ENCODE measurements at places on chromosomes 7 and 10.
A peak's percentile ranks its signal among the peaks of the same experiment; 100 is the strongest.

- DNase-seq = no peak
Observed at GRCh38 chr10:24993237-24993958, 22.6 kb downstream of the ENKUR start.

DNA sequence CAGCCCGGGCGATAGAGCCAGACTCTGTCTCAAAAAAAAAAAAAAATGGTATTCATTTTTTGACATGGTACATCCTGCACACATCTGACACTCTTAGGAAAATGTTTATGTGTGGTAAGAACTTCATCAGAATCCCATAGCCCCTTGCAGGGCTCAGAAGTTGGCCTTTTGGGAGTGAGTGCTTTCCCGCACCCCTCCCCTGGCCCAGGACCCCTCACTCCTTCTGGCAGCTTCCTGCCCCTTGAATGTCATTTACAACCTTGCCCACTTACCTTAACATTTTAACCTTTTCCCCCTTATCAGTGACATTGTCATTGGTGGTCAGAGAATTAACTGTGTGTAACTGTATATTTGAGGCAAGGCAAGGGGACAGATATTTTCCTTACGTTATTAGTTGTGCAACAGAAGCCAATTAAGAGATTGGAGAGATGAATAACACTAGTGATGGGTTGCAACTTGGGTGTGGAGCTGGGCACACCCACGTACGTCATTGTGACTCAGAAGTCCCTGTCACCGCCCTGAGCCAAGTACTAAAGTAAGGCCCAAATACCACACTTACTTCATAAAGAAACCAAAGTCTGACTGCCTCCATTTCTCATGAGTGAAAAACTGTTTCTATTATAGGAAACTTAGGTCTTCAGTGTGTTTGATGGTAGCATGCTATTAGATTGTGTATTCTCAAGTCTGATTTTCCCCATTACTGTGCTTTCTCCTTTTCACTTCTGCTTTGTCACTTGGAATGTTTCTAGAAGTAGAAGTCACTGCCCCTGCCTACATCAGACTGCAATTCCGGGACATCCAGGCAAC, 31.6 kb downstream of the OGDH start:
- peak; percentile 66 for DNase-seq

- no peak for DNase-seq
Observed at GRCh38 chr7:138863931-138864330, 65.9 kb upstream of the ATP6V0A4 start.

DNA sequence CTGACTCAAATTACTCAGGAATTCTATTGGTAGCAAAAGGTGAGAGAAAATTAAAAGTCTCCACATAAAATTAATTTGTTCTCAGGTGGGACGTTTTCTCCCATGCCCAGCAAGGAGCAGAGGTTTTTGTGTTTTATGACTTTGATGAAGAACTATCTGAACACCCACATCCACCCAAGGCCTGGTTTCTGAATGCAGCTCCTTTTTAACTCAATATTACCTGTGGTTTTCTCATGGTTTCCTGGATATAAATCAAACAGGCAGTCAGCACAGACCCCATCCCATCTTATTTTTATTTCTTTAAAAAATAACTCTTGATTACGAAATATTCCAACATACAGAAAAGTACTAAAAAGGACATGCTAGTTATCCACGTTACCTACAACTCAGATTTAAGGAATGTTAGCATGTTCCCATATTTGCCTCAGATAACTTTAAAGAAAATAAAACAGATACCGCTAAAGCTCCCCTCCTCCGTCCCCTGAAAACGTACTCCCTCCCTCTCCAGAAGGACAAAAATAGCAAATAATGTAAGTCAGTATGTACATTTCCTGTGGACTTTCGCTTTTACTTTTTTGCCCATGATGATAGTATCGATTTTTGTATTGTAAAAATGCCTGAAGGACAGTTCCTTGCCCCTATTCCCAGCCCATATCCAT, 43.4 kb downstream of the GLI3 start:
- no peak for DNase-seq

Measured in HT-29 (cell line).